ENCODE measurements at places on chromosomes 5 and 9.

GRCh38 chr5:3680821-3681220 lies 85.2 kb downstream of the IRX1 start:
- no peak for DNase-seq

- no peak for DNase-seq
These were observed 523.1 kb downstream of the EFNA5 start for GRCh38 chr5:107147589-107147988.

GRCh38 chr9:93295456-93296076 lies 111.6 kb downstream of the WNK2 start:
- DNase-seq: no peak

DNA sequence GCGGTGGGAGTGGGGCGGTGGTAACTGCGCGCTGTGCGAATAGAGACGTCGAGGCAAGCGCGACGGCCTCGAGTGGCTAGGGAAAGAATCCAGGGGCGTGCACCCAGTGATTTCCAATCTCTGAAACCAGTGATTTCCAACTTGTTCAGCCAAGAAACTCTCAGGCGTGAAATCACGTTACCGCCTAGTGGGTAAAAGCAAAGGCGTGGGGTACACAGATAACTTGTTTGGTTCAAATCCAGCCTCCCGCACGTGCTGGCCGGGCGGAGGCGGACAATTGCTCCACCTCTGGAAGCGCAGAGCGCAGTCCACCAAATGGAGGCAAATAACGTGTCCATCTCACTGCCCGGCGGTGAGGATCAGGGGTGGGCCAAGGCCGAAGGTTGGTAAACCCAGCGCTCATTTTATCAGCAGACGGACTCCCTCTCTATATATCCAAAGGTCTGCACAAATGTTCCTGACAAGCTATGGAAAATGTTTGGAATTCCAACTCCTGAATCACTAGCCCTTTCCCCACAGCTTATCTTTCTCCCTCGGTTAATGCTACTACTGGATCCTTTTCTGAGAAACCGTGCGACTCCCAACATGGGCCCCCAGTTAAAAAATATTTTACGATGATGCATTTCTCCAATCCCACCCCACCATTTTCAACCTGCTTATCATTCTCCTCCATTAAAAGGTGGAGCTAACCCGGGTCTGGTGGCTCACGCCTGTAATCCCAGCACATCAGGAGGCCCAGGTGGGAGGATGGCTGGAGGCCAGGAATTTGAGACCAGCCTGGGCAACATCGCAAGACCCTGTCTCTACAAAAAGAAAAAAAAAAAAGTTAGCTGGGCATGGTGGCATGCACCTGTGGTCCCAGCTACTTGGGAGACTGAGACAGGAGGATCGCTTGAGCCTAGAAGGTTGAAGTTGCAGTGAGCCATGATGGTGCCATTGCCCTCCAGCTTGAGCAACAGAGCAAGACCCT lies 950 bp upstream of the FNBP1 start:
- no peak for DNase-seq

DNA sequence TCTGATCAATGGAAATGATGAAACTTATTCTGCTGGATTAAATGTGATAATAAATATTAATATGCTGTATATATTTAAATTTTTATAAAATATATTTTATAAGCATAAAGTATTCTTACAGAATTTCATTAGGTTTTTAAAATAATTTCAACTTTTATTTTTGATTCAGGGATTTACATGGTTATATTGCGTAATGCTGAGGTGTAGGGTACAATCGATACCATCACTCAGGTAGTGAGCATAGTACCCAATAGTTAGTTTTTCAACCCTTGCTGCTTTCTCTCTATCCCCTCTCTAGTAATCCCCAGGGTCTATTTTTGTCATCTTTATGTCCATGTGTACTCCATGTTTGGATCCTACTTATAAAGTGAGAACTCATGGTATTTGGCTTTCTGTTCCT lies 5.7 kb downstream of the TLR4 start:
- DNase-seq: no peak

DNA sequence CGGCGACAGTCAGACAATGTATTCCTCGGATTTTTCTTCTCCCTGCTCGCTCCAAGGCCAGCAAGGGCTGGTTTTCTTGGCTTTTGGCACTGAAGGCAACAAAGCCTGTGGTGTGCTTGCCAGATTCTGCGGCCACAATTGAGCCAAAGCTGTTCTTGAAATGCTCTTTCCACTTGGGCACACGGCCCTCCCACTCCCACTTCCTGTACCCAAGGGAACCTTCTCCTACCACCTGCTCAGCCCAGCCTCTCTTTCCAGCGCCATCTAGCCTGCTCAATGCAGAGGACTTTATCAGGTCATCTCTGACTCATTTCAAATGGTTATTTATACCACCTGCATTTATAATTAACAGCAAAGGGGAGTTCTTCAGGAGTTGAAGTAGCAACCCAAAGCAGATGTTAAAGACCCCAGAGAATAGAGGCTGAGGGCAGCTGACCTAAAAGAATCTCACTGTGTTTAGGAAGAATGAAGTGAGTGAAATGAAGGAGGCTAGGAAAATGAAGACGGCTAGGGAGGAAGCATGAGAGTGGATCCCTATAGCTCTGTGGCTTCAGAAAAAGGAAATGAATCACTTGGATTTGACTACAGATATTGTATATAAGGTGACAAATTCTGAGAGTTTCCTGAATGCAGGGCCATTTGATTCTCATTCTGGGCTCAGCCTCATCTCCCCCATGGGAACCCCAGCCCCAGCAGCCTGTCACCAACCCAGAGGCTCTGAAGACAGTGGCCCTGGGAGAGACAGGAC lies 439.0 kb downstream of the ENC1 start:
- no peak for DNase-seq

DNA sequence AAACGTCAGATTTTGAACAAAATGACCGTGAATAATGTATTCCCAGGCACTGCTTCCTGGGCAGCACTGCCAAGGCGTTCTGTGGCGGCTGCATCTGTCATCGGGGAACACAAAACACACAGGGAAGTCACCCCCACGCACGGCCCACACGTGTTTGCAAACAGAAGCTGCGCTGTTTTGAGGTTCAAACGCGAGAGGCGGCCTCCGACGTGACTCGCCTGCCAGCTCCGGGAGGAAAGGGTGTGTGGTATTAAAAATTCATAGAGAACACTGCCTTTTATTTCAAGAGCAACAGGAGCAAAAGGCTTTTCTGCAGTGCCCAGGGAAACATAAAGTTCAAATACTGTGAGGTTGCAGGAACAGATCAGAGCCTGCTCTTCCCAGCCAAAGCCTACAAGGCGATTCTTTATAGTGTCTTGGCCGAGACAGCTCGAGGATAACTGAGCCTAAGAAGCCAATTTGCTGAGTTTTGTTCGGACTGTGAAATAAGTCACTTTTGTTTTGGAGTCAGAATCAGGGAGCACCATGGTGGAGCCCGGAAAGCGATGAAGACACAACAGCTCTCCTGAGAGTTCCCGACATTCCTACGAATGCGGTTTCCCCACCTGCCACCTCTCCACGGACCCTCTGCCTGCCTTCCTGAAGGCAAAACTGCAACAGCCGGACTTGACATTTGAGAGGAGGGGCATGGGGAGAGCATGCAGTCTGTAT lies 115.3 kb upstream of the IRX2 start:
- no peak for DNase-seq

- no peak for DNase-seq
These were observed 60.1 kb upstream of the ZNF608 start for GRCh38 chr5:124806373-124807077.

GRCh38 chr5:59565551-59565950 lies 328.0 kb downstream of the PDE4D start:
- DNase-seq: no peak

GRCh38 chr9:128247226-128247803 lies 28.5 kb downstream of the GOLGA2 start:
- no peak for DNase-seq

- DNase-seq: no peak
These were observed 29.0 kb upstream of the CDKN2B start for GRCh38 chr9:22037954-22038690.

- no peak for DNase-seq
These were observed 13.0 kb downstream of the DNAJC18 start for GRCh38 chr5:139426203-139426885.

GRCh38 chr5:74179179-74179578 lies 461.3 kb downstream of the ENC1 start:
- DNase-seq: no peak

GRCh38 chr5:33074548-33074947 lies 363.4 kb downstream of the NPR3 start:
- no peak for DNase-seq

DNA sequence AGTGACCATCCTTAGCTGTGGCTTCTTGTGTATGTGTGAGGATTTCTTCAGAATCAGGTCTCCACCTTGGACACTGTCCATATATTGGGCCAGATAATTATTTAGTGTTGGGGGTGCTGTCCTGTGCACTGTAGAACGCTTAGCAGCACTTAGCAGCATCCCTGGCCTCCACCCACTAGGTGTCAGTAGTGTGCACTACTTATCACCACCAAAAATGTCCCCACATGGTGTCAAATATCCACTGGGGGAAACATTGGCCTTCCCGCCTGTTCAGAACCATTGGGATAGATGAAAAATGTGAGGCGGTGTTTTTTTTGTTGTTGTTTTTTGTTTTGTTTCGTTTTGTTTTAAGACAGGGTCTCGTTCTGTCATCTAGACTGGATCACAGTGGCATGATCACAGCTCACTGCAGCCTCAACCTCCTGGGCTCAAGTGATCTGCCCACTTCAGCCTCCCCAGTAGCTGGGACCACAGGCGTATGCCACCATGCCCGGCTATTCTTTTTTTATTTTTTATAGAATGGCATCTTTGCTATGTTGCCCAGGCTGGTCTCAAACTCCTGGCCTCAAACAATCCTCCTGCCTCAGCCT lies 67.7 kb downstream of the TENT4A start:
- no peak for DNase-seq

Data from activated naive CD8-positive, alpha-beta T cell treated with anti-CD3 and anti-CD28 coated beads, Interleukin-2, amount 10 ng/mL, durations not matched to agents 7 days and 5 days (primary cell).